SW480 (cell line): ENCODE measurements at places on chromosomes 12 and 14.

DNA sequence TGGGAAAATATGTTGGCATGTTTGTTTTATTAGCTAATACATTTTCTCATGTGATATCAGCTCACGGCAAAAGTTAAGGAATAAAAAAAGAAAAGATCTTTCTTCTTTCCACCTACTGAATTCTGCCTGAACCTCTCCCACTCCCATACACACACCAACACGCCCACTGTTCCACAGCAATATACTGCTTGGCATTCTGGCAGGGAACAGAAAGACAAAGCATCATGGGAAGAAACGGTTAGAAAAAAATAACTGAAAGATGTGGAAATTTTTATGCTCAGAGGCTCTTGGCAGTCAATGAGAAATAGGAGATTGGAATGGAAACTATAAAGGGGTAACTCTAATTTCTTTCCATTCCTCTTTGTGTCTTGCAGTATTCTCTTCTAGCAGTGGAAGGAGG, 268.5 kb downstream of the FOXG1 start:
- DNase-seq = no peak

- peak; percentile 53 for DNase-seq
These were observed 490 bp downstream of the SOS2 start for GRCh38 chr14:50230701-50231474.

GRCh38 chr12:48198672-48198971, 4.5 kb downstream of the OR10AD1 start:
- DNase-seq = no peak

- DNase-seq = no peak
These were observed 39.2 kb downstream of the NPAS3 start for GRCh38 chr14:32977913-32978312.

DNA sequence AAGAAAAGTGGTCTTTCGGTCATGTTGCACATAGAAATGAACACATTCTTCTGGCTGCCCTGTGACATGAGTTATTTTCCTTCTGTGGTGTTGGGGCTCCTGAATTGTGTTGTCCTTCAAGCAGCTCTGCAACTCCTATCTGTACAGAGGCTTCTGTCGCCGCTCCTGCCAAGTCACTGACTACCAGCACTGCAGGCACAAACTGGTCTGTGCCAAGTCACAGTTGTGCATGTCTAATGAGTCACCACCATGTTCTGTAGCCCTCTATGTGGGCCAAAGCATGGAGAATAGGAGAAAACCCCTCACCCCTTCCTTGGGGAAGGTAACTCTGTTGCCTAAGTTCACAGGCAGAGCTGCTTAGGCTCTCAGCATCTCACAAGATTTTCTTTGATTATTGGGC, 283.3 kb downstream of the RPL10L start:
- DNase-seq = no peak

- no peak for DNase-seq
These were observed 51.0 kb upstream of the STK38L start for GRCh38 chr12:27193106-27193505.
